ENCODE measurements at places on chromosomes 3 and 15.

DNA sequence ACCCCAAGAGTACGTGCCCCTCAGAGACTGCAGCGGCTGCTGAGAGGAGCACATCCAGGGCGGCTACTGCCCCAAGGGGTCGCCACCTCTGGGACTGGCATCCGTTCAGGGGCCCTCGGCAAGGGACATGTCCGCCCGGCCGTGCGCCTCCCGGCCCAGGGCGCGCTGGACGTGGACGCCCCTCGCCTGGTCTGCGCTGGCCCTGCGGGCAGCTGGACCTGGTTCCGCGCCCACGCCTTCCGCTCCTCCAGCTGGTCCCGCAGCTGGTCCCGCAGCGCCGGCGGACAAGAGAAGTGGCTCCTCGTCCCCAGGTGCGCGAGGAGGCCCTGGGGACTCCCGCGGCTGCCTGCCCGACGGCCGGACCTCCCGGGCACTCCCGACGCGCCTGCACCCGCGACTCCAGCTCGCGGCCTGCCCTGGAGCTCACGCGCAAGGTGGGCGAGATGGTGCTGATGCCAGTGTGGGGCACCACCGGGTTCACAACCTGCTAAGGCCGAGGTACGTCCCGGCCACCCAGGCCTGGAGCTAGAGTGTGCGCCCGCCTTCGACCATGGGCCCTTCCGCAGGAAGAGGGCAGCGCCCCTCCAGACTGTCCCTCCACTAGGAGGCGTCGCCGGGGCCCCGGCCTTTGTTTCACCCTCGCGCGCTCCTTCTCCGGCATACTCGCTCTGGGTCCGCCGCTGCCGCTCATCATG lies 14.4 kb upstream of the GP9 start:
- peak; percentile 21 for DNase-seq

DNA sequence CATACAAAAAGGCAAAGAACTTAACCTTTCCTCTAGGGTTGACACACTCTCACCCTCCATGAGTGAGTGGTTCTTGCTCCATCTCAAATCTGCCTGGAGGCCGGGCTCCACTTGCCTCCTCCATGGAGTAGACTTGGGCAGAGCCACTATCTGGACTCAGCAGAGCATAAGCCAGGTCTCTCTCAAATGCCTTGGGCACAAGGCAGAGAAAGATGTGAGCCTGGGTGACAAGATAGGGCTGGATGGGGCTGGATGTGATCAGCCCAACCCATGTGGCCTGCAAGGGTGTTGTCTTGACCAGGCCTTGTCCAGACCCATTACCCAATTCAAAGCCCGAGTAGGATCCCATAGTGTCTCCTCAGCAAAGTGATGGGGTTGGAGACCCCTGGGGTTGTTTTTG lies 4.2 kb upstream of the RPL29 start:
- DNase-seq = no peak

GRCh38 chr3:124582621-124583395 lies 147.4 kb upstream of the UMPS start:
- no peak for DNase-seq

DNA sequence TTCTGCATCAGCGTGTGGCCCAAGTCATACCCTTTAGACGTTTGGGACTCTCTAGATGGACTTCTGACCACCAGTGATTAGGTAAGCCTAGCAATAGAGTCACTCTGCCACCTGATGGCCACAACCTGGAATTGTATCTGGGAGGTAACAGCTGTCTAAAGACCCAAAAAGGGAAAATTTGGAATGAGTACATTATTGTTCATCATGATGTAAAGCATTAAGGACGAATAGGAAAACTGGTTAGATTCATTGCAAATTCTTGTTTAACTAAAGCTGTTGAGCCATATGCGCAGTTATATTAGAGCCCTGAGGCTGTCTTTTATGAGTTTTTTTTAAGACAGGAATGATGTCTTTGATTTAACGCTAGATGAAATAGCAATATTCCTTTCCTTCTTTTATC lies 63.6 kb downstream of the FAM81A start:
- DNase-seq = no peak

GRCh38 chr3:96584066-96584465 lies 230.3 kb upstream of the EPHA6 start:
- no peak for DNase-seq

GRCh38 chr3:178095522-178095921 lies 440.7 kb upstream of the KCNMB2 start:
- no peak for DNase-seq

DNA sequence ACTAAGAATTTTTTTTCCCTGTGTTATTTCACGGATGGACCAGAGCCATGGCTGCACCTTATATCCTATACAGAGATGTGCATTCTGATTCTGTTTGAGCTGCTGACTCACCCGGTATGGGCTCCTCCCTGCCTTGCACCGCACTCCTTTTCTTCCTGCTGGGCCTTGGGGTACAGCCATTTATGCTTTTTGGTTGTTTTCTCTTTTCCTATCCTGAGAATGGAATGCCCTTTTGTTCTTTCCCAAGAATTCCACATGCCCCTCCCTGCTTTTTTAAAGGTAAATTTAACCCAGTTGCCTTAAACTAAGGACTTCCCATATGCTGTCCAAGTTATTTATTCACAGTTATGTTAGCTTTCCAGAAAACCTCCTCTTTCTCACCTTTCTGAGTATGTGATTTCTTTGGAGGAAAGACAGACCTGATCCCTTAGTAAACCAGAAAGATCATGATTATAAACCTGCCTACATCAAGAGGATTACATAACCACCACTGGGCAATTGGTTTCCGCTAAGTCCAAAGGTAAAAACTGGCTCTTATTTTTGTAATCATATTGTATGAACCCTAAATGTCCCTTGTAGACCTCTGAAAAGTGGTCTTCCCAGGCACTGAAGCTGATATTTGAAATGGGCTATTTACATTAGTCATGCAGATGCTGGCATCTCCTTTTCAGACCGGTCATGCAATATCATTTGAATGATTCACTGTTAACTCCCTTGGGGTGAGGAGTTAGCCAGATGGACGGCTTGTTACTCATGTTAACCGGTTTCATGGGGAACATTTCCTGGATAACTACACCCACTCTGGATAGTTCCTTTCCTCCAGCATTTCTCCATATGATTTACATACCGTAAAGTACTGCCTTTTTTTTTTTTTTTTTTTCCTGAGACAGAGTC lies 45.5 kb downstream of the TMOD3 start:
- DNase-seq = no peak

DNA sequence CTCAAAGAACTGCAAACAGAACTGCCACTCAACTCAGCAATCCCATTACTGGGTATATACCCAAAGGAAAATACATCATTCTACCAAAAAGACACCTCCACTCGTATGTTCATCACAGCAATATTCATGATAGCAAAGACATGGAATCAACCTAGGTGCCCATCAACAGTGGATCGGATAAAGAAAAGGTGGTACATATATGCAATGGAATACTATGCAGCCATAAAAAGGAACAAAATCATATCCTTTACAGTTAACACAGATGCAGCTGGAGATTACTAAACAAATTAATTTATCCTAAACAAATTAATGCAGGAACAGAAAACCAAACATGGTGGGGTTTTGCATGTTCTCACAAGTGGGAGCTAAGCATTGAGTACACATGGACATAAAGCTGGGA lies 27.3 kb downstream of the MGLL start:
- no peak for DNase-seq

DNA sequence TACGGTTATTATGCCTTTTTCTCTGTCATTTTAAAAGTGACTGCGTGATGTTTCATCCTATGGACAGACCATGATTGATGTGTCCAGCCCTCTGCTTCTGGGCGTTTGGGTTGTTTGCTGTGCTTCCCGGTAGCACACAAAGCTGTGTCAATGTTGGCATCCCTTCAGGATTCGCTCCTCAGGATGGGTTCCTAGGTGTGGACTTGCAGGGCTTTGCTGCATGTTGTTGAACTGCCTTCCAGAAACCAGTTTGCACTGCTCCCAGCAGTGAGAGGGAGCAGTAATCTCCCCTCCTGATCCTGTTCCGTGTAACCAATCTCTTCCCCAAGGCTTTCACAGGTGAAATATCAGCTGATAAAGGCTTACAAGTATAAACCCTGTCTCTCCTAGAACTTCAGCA lies 787 bp downstream of the TRPM1 start:
- no peak for DNase-seq

- no peak for DNase-seq
Observed at GRCh38 chr15:61155741-61156700, 73.1 kb downstream of the RORA start.

- DNase-seq = no peak
Observed at GRCh38 chr3:111548092-111548491, 6.1 kb downstream of the CD96 start.

GRCh38 chr15:36863570-36863969 lies 236.8 kb downstream of the MEIS2 start:
- no peak for DNase-seq

DNA sequence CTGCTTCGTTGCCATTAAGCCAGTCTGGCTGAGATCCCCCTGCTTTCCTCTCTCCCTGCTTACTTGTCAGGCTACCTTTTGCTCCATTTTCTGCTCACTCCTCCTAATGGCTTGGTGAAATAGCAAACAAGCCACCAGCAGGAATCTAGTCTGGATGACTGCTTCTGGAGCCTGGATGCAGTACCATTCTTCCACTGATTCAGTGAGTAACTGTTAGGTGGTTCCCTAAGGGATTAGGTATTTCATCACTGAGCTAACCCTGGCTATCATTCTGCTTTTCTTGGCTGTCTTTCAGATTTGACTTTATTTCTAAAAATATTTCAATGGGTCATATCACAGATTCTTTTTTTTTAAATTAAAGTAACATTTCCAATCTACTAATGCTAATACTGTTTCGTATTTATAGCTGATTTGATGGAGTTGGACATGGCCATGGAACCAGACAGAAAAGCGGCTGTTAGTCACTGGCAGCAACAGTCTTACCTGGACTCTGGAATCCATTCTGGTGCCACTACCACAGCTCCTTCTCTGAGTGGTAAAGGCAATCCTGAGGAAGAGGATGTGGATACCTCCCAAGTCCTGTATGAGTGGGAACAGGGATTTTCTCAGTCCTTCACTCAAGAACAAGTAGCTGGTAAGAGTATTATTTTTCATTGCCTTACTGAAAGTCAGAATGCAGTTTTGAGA lies 25.0 kb downstream of the CTNNB1 start:
- no peak for DNase-seq

DNA sequence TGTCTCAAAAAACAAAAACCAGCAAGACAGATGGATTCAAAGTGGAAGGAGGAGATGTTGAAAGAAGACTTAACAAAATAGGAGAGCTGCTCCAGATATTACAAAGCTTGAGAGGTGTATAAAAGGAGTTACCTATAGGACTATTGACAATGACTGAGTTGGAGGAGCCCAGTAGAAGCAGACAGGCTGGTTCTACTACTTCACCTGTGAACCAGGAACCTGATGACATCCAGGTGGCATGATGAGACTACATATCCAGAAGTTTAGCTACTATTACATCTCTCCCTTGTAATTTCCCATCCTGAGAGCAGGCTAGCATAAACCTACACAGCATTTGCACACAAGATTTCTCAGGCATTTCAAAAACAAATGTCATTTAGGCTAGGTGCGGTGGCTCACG lies 49.3 kb downstream of the CPEB1 start:
- no peak for DNase-seq

DNA sequence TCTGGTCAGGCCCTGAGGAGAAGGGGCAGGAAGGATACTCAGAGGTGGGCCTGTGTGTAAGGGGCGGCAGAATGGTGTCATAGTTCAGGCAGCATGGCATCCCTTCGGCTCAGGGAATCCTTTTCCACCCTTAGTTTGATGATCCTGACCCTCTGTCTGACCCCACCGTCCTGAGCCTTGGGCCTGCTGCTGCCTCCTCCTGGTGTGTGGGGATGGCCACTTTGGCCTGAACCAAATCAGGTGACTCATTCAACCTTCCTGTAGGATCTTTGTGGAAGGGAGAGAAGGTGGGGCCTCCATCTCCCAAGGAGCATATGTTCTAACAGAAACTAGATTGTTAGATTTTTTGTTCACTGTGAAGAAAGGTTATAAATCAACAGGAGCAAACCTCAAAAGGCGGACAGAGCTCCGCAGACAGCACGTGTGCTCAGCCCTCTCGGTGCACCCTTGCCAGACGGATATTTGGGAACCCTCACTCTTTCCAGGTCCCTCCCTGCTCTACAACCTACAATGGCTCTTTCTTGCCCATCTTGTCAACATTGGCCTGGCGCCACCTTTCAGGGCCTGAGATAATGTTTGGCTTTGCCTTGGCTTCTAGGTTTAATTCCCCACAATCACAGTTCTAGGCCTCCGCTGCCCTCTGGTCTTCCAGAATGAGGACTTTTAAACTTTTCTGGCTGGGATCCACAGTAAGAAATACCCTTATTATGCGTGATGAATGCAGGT lies 21.7 kb downstream of the THSD4 start:
- DNase-seq = no peak

GRCh38 chr15:99485153-99485961 lies 80.4 kb upstream of the MEF2A start:
- no peak for DNase-seq

DNA sequence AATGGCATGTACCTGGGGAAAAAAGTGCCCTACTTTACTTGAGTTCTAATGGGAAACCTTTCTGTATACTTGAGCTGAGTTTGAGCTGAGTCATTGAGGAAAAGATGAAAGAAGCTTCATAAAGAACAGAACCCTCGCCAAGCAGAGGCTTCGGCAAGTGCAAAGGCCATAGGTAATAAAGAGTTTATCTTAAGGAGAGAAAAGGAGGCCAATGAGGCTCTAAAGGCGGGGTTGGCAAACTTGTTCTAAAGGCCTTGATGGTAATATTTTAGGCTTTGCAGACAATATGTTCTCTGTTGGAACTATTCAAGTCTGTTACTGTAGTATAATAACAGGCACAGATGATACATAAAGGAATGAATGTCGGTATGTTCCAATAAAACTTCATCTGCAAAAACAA lies 17.6 kb upstream of the TRAT1 start:
- no peak for DNase-seq

DNA sequence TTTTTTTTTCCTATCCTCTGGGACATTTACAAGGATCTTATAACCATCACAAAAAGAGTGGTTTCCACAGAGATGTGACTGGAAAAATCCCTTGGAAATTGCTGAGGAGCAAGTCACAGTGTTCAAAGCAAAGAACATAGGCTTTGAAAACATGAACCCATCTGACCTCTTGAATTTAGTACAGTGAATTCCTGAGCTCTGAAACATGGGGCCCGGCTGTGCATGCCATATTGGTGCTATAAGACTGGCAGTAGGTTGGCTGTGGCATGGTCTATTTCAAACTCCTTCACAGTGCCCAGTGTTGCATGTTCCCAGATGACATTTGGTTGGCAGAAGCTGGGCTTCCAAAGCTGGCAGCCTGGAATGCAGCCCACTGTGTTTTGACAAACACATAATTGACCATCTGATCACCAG lies 202.2 kb downstream of the TIGIT start:
- DNase-seq = no peak

GRCh38 chr15:101139986-101140696 lies 111.7 kb downstream of the CHSY1 start:
- no peak for DNase-seq

DNA sequence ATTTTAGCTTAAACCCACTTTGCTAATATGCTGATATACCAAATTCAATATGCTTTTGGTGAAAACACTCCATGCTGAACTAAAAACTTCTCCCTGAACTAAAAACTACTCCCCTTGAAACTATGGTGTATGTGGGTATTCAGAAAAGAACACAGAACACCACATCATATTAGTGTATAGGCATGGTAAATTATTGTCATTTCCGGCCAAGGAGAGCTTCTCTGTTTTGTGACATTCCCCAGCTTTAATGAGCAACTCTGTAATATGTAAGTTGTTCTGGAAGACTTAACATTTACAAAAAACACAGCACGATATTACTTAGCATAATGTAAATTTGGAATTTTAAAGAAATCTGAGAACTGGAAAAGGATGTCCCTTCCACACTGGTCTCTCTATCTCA lies 269.9 kb upstream of the WNT5A start:
- DNase-seq = no peak

GRCh38 chr15:62793752-62794144 lies 248.8 kb upstream of the TPM1 start:
- DNase-seq = no peak

Measured in activated T-helper 1 cell treated with Interleukin-2 at 50 U/mL for 16 hours (primary cell).